ENCODE measurements at places on chromosomes 4 and X.
A peak's percentile ranks its signal among the peaks of the same experiment; 100 is the strongest.

DNA sequence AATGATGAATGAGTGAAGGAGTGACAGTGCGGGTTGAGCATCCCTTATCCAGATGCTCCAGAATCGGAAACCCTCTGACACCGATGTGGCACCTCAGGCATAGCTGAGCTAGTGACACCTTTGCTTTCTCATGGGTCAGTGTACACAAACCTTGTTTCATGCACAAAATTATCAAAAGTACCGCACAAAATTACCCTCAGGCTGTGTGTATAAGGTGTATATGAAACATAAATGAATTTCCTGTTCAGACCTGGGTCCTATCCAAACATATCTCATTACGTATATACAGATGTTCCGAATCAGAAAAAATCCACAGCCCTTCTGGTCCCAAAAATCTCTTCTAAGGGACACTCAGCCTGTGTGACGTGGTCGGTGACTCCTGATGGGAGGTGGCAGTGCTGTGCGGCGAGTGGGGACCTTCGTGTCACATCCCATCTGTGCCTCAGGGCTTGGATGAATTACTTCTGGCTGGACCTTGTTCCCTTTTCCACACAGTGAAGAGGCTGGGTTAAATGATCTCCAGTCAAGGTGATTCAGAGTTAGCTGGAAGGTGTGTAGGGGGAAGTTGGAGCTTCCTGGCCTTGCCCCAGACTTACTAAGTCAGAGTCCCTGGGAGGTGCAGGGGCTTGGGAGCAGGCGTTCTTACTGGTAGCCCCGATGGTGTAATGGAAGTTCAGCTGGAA lies 18.8 kb downstream of the RGS12 start:
- peak; percentile 13 for DNase-seq

GRCh38 chr4:54719378-54719777 lies 61.6 kb downstream of the KIT start:
- DNase-seq: no peak

DNA sequence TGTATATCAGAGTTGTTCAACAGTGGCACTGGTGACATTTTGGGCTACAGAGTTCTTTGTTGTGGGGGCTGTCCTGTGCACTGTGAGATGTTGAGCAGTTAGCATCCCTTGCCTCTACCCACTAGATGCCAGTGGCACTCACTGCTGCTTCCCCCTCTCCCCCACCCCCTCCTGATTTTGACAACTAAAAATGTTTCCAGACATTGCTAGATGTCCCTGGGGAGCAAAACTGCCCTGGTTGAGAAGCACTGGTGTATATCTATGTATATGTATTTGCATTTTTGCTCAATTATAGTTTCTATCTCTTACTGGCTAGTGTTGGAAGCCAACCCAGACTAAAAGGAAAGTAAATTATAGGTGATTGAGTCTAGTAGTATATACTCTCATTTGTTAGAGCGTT lies 2.4 kb downstream of the TMEM131L start:
- DNase-seq: no peak

GRCh38 chrX:13894888-13895565 lies 78.1 kb upstream of the GPM6B start:
- DNase-seq: no peak

GRCh38 chr4:8241211-8241779 lies 28.3 kb upstream of the HTRA3 start:
- DNase-seq: no peak

All from activated CD8-positive, alpha-beta memory T cell treated with anti-CD3 and anti-CD28 coated beads for 24 hours (primary cell).